ENCODE measurements at places on chromosomes 5 and 9. TPM values are rescaled to one million over a fixed set of nuclear protein-coding genes. Genes with fewer than 3 reads are reported as not detected.

The IL13 gene
- total RNA-seq: not detected

The IFNA2 gene
- not detected for total RNA-seq

The RASGEF1C gene
- 5.7 TPM for total RNA-seq

The COL5A1 gene
- total RNA-seq: 258 TPM

The IL3 gene
- not detected for total RNA-seq

All from skeletal muscle tissue (tissue), 5 donors.